ENCODE measurements at places on chromosomes 4 and X.

GRCh38 chrX:97224148-97224547, 340.4 kb downstream of the RPA4 start:
- no peak for DNase-seq

DNA sequence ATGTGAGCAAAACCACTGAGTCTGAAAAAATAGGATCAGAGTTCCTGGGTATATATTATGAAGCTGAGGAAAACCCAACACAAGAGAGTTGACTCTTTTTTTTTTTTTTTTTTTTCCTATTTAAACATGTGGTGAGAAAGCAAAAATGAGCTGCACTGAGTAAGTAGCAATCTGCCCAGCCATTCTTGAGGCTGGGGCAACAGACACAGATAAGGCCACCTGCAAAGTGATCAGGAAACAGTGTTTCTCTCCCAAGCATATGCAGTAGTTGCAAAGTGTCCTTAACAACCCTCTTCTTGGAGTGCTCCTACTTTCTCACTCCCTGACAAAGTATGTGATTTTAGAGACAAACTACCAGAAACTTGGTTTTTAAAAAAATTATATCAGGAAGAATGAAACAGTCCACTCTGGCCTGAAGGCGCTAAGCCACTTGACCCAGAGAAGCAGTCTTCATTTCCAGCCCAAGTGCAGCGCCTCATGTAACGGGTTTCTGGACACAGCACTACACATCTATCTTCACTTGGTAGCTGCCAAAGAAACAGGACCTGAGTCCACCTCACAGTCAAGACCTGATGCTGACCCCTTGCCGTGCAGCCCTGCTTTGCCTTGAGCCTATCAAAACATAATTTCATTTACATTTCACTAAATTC, 124.6 kb upstream of the MAP3K15 start:
- no peak for DNase-seq

DNA sequence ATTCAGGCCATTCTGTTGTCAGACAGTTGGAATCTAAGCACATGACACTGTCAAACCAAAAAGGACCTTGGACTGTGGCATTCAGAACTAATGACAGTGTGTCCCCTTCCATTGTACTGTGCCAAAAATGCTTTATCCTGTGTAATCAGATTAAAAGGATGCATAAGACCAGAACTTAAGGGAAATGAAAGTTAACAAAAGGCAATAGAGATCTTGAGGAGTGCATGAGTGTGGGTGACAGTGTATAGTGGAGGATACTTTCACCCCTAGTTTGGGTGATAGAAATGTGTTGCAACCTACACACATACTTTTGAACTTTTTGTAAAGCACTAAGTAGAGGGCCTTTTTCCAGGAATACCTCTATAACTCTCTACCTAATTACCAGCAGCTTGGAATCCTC, 4.5 kb downstream of the CYSLTR1 start:
- no peak for DNase-seq

DNA sequence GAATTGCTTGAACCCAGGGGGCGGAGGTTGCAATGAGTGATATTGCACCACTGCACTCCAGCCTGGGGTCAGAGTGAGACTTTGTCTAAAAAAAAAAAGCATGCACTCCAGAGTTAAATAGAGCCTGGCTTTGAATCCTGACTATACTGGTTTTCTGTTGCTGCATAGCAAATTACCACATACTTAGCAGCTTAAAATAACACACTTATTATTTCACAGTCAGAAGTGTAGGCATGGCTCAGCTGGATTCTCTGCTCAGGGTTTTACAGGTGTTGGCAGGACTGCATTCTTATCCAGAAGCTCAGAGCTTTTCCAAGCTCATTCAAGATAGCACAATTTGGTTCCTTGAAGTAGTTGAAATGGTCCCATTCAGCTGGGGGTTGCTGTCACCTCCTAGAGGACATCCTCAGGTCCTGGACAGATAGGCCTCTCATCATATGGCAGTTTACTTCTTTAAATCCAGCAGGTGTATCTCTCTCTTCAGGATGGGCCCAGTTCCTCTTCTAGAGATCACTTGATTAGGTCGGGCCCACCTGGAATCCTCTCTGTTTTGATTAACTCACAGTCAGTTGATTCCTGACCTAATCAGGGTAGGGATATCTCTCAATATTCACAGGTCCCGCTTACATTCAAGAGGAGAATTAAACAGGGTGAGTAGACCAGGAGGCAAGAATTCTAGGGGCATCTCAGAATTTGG, 26.8 kb downstream of the DOCK11 start:
- no peak for DNase-seq

GRCh38 chr4:2805712-2806389, 13.0 kb downstream of the SH3BP2 start:
- no peak for DNase-seq

GRCh38 chrX:15797707-15798106, 7.4 kb downstream of the ZRSR2 start:
- DNase-seq, result no peak

DNA sequence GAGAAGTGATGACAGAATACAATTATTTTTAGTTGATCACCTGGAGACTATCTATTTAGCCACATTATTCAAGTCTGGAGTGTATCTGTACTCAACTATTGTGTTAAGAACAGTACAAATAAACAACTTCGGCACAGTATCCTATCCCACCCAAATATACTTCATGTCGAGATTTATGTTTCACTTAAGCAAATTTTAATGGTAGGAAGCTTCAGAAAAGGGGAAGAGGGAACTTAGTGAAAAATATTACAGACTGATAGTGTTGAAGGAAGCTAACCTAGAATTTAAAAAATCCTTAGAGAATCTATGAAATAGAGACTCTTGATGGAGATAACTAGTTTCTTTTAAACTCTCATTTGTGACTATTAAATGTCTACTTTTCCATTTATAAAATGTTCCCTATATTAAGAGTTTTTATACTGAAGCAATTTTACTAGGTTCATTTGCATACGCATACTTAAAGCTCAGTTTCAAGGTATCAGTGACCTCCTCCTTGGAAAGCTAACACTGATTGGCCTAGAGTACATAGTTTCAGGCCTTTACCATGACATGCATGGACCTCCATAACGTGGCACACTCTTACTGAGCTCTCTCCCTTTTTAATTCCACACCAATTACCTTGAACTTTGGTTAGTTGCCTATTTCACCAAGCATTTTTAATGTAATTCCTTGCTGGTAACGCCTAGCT, 197.7 kb downstream of the CAMK2D start:
- DNase-seq, result no peak

- DNase-seq, result no peak
These were observed 25.9 kb downstream of the ZNF721 start for GRCh38 chr4:472881-473569.

DNA sequence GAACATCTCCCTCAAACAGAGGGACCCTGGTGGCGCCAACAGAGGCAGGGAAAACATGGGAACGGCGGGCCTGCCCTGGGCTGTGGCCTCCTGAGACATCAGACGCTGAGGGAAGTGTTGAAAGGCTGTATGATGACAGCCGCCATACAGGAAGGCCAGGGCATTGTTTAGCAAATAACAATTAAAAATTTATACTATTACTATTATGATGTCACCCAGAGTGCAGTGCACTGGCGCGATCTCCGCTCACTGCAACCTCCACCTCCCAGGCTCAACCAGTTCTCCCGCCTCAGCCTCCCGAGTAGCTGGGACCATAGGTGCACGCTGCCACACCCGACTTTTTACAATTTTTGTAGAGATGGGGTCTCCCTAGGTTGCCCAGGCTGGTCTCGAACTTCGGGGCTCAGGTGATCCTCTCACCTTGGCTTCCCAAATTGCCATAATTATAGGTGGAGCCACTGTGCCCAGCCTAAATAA, 54.6 kb downstream of the CPZ start:
- no peak for DNase-seq

DNA sequence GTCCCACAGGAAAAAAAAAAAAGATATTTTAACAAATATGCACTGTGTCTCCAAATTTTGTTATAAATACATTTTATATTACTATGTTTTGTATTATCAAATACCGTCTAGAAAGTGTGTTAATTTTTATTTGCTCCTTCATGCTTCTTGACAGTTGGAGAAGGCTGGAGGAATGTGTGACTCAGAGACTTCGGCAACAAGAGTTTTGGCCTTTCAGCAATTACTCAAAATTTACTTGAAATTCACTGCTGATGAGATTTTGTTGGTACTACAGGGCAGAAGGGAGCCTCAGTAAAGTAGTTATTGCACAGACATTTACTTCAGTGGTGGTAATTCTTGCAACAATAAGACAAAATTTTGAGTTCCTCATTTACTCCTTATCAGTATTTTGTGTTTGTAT, 2164.0 kb downstream of the PCDH7 start:
- DNase-seq, result no peak

- no peak for DNase-seq
These were observed 1.6 kb downstream of the OPRPN start for GRCh38 chr4:70399319-70399718.

DNA sequence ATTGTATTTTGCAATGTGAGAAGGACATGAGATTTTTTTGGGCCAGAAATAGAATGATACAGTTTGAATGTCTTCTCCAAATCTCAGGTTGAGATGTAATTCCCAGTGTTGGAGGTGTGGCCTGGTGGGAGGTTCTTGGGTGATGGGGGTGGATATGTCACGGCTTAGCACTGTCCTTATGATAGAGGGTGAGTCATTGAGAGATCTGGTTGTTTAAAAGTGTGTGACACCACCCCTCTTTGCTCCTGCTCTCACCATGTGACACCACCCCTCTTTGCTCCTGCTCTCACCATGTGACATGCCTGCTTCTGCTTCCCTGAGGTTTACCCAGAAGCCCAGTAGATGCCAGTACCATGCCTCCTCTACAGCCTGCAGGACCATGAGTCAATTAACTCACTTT, 1226.9 kb downstream of the PCDH7 start:
- DNase-seq, result no peak

DNA sequence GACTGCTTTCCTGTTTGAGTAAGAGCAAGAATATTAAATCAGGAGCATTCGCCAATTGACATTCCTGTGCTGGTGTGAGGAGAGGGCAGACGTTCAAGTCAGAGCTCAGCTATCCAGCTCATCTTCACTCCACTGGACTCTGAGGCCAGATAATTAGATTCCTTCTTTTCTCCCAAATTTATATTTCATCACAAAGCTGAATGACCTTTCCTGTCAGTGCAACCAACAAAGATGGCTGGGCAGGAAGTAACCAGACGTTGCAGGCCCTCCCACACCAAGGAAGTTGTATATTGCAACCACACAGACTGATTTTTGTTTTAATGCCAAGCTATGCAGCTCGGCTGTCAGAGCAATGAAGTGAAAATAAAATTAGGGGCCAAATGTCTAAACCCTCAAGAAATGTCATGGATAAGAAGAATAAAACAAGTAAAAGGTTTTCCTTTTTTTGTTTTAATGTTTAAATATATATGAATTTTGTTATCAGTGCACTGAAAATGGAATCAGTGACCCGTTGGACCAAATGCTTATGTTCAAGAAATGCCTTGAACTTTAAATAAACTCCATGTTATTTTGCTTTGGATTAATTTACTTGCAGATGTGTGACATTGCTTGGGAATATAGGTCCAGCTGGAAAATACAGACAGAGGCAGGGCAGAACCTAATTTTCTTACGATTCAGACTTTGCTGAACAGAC, 578.9 kb upstream of the FAT1 start:
- no peak for DNase-seq

- DNase-seq, result no peak
These were observed 7.5 kb upstream of the KLHL5 start for GRCh38 chr4:39054497-39054896.

All from stimulated activated CD8-positive, alpha-beta memory T cell treated with anti-CD3 and anti-CD28 coated beads, Interleukin-7, amount 100 ng/mL, for 1 hour (primary cell).